Right lobe of liver (tissue), 6 donors: ENCODE measurements at places on chromosomes 11 and 22. TPM values are rescaled to one million over a fixed set of nuclear protein-coding genes. Genes with fewer than 3 reads are reported as not detected.

GRCh38 chr22:27094633-27095308, 437.4 kb downstream of the MIAT start:
- no peaks in the 10 kb centered on the region for H3K36me3 ChIP-seq
- H3K4me3 ChIP-seq = no peak overlapping the region
- H3K27me3 ChIP-seq = no peaks in the 10 kb centered on the region
- no peak overlapping the region for H3K27ac ChIP-seq
- DNase-seq = no peak

GRCh38 chr11:85276332-85276731, 350.8 kb downstream of the DLG2 start:
- no peak for DNase-seq
- no peak overlapping the region for H3K4me3 ChIP-seq
- H3K27me3 ChIP-seq = no peaks in the 10 kb centered on the region
- no peak overlapping the region for H3K27ac ChIP-seq
- H3K36me3 ChIP-seq = no peaks in the 10 kb centered on the region

Gene PKDREJ
- total RNA-seq = not detected

- no peak overlapping the region for H3K4me3 ChIP-seq
- H3K27ac ChIP-seq = peak overlapping the region; percentile 47
Measured at GRCh38 chr22:17753401-17753989, 20.8 kb downstream of the BID start.

DNA sequence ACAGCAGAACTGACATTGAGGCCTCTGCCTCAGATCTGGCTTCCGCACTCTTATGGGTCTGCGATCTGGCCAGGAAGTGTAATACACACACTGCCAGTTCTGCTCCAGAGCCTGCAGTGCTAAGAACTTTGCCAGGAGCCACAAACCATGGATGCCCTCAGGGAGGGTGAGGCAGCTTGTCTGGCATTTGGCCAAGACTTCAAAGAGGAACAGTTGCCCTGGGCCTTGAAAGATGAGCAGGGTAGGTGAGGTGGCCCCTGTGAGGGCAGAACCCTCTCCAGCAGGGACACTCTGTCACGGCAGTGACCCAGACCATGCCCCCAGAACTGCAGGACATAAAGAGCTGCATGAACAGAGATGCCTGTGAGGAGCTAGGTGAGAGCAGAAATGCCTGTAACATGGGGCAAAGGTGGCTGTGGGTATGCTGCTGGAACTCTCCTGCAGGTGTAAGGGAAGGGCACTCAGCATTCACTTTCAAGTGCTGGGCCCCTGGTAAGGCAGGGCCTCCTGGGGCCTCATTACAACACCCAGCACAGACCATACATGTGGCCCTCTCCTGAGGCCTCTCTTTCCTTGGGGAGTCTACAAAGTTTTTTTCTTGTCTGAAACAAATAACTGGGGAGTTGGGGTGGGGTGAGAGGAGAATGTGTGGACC, 47.3 kb downstream of the NEU3 start:
- no peaks in the 10 kb centered on the region for H3K36me3 ChIP-seq
- H3K4me3 ChIP-seq = no peak overlapping the region
- H3K27me3 ChIP-seq = no peaks in the 10 kb centered on the region
- no peak for DNase-seq
- H3K4me1 ChIP-seq = no peaks in the 10 kb centered on the region
- H3K27ac ChIP-seq = no peak overlapping the region

Gene RASGRP2
- 2.3 TPM for total RNA-seq
